ENCODE measurements at places on chromosomes 16 and 17. TPM values are rescaled to one million over a fixed set of nuclear protein-coding genes. Genes with fewer than 3 reads are reported as not detected.

The CFAP119 gene
- total RNA-seq: 4.0 TPM

The NPW gene
- total RNA-seq: 1.3 TPM

The NTN3 gene
- not detected for total RNA-seq

The TLCD2 gene
- total RNA-seq: 1.1 TPM

The TBC1D3 gene
- total RNA-seq: not detected

The CNGB1 gene
- total RNA-seq: not detected

The KRT12 gene
- total RNA-seq: not detected

The GAS2L2 gene
- total RNA-seq: not detected

The ITGA2B gene
- total RNA-seq: 0.40 TPM

The CYB5D1 gene
- 7.8 TPM for total RNA-seq

The TP53TG3C gene
- not detected for total RNA-seq

The UTS2R gene
- total RNA-seq: 0.11 TPM

The SYCE1L gene
- 0.45 TPM for total RNA-seq

The KRTAP2-1 gene
- not detected for total RNA-seq

The CHST5 gene
- not detected for total RNA-seq

The PRKCB gene
- total RNA-seq: not detected

The SPN gene
- not detected for total RNA-seq

The CD300LF gene
- not detected for total RNA-seq
